ENCODE measurements at places on chromosomes 16 and 17. TPM values are rescaled to one million over a fixed set of nuclear protein-coding genes. Genes with fewer than 3 reads are reported as not detected.

AIPL1 gene
- not detected for total RNA-seq

SEZ6L2 gene
- 0.86 TPM for total RNA-seq

EPN3 gene
- 0.12 TPM for total RNA-seq

CBFA2T3 gene
- total RNA-seq: 6.2 TPM

DCXR gene
- total RNA-seq: 192 TPM

All from psoas muscle (tissue), 8 donors.